ENCODE measurements at places on chromosomes 12 and 14. TPM values are rescaled to one million over a fixed set of nuclear protein-coding genes. Genes with fewer than 3 reads are reported as not detected.
A peak's percentile ranks its signal among the peaks of the same experiment; 100 is the strongest.

GRCh38 chr12:20232931-20233675, 135.2 kb upstream of the PDE3A start:
- DNase-seq, result no peak
- no peaks in the 10 kb centered on the region for H3K4me1 ChIP-seq
- no peaks in the 10 kb centered on the region for H3K27me3 ChIP-seq

DNA sequence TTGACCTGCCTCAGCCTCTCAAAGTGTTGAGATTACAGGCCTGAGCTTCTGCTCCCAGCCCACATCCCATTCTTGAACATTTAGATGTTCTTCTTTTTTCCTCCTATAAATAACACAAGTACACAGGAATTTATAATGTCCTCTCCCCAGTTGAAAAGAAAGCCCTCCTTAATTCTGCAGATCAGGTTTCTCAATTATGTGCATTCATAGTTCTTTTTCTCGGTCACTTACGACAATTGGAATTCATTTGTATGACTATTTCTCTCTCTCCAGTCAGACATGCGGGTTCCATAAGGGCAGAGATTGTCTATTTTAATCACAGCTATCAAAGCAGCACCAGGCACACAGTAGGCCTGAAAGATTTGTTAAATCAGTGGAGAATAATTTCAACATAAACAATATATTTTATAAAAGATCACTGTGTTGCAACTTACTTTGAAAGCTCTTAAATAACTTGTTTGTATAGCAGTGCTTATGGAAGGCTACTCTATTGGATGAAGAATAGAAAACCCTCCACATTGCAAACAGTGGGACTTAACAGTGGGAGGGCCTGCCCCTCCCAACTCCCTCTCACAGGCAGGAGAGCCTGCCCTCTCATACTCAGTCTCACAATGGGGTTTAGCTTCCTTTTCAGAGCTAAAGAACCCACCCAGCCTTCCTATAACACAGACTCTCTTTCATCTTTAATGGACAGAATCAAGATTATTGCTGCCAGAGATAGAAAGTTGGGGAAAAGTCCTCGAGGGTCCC, 84.1 kb upstream of the TRAF3 start:
- no peak overlapping the region for H3K4me3 ChIP-seq
- H3K27ac ChIP-seq, result no peak overlapping the region
- DNase-seq, result no peak
- no peaks in the 10 kb centered on the region for H3K27me3 ChIP-seq

DNA sequence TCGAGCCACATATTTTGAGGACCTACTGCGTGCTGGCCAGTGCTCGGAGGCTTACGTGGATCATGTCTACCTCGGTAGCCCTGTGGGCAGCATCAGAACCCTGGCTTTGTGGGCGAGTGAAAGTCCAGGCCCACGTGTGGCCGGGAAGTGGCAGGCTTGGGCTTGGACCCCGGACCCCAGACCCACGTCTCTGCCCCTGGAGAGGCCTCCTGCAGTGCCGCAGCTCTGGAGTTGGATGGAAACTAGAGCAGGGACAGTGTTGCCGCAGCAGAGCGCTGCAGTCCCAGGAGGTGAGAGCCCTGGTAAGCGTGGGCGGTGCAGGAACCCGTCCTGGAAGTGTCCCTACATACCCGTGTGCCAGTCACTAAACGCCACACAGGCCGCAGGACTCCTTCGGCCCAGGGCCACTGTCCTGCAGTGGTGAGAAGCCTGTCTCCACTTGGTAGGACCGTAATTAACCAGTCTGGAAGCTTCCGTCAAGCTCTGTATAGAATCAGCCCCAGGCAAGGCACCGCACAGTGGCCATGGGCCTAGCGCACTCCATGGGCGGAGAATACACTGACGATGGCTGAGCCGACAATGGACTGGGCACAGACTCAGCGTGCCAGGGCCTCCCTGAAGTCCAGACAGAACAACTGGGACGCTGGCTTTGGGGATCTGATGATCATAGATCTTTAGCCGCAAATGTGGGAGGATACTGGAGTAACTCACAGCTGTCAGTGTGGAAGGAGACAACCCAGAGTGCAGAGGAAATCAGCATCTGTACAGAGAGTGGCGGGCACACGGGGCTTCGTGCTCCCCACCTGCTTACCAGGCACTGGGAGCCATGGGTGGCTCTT, 219.5 kb downstream of the KIF26A start:
- no peaks in the 10 kb centered on the region for H3K36me3 ChIP-seq
- H3K4me3 ChIP-seq, result no peak overlapping the region
- no peaks in the 10 kb centered on the region for H3K27me3 ChIP-seq
- no peak for DNase-seq
- no peaks in the 10 kb centered on the region for H3K4me1 ChIP-seq

DNA sequence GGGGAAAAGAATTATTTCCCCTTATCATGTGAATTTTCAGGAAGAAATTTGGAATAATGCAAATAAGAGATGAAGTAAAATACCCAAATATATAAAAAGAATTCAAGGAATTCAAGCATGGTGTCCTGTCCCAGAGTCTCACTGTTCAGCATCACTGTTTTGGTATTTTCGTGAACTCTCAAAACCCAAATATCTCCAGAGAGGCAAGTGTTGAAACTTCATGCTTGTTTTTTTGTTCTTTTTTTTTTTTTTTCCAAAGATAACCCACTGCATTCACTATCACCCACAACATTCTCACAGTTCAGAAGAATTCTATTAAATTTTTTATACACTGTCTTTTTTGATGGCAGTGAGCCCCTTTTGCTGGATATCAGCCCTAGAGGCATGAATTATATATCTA, 354.9 kb downstream of the DIO2 start:
- no peak for DNase-seq
- H3K27ac ChIP-seq, result no peak overlapping the region
- H3K4me3 ChIP-seq, result no peak overlapping the region
- no peaks in the 10 kb centered on the region for H3K4me1 ChIP-seq
- no peaks in the 10 kb centered on the region for H3K36me3 ChIP-seq

The C1S gene
- polyA plus RNA-seq, result 6.0 TPM

The ZFP36L1 gene
- 142 TPM for polyA plus RNA-seq

- no peak for DNase-seq
- H3K27ac ChIP-seq, result peak overlapping the region; percentile 59
- H3K4me1 ChIP-seq, result peaks cover 32% of the 10 kb centered on the region
- H3K36me3 ChIP-seq, result no peaks in the 10 kb centered on the region
These were observed 2.1 kb downstream of the CHST11 start for GRCh38 chr12:104458694-104459367.

- H3K4me3 ChIP-seq, result no peak overlapping the region
- no peaks in the 10 kb centered on the region for H3K27me3 ChIP-seq
- H3K27ac ChIP-seq, result no peak overlapping the region
- H3K4me1 ChIP-seq, result no peaks in the 10 kb centered on the region
- no peaks in the 10 kb centered on the region for H3K36me3 ChIP-seq
- DNase-seq, result no peak
These were observed 789.4 kb upstream of the TBX3 start for GRCh38 chr12:115473257-115473956.

DNA sequence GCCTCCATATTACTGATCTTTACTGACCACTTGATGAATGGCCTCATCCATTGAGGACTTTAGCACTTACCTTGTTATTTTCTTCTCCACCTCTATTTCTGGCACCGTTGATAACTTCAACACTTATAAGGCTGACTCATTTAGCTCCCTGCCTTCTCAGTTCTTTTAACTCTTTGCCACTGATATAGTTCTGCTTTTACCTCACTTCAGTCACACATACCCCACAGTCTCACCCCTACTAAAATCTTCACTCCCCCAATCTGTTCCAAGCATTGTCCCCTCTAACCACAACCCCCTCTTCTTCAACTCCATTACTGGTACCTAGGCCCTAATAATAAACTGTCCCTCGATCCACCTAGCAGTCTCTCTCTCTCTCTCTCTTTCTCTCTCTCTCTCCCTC, 141.0 kb downstream of the PAH start:
- H3K4me3 ChIP-seq, result no peak overlapping the region
- DNase-seq, result no peak
- H3K4me1 ChIP-seq, result no peaks in the 10 kb centered on the region
- no peaks in the 10 kb centered on the region for H3K27me3 ChIP-seq
- H3K36me3 ChIP-seq, result no peaks in the 10 kb centered on the region

- H3K36me3 ChIP-seq, result no peaks in the 10 kb centered on the region
- H3K27me3 ChIP-seq, result no peaks in the 10 kb centered on the region
- H3K4me1 ChIP-seq, result peaks cover 39% of the 10 kb centered on the region
- no peak overlapping the region for H3K27ac ChIP-seq
- H3K4me3 ChIP-seq, result no peak overlapping the region
These were observed 54.6 kb upstream of the PTGR2 start for GRCh38 chr14:73796893-73797542.

- no peaks in the 10 kb centered on the region for H3K36me3 ChIP-seq
- DNase-seq, result no peak
- H3K4me1 ChIP-seq, result no peaks in the 10 kb centered on the region
These were observed 47.1 kb downstream of the PLXNC1 start for GRCh38 chr12:94195483-94195882.

The CHGA gene
- 0.08 TPM for polyA plus RNA-seq

DNA sequence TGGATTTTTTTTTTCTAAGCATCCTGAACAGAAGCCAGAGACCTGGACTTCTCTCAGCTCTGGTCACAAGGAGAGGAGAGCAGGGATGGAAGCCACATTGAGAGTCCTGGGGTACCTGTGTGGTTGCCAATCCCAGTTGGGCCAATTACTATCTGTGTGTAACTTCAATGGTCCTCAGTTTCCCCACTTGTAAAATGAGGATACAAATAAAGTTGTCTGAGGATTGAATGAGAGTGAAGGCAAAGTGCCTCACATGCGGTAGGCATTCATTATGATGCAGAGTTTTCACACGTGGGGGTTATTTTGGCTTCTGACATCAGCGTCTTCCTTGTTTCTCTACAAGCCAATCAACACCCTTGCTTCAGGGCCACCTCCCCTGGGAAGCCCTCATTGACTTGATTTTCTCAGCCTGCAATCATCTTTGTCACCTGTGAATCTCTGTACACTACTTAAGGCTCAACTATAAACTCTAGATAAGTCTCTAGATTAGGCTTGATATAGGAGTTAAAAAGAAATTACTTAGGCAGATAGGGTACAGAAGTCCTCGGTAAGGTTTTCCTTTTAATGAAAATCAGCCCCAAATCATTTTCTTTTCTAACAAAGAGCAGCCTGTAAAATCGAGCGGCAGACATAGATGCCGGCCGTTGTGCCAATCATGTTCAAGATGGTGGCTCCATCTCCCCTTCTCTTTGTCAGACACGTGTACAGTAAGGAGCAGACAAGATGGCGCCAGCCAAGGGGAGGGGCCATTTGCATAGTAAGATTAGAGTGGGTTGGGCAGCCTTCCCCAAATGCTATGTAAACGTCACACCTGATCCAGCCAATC, 37.8 kb upstream of the FICD start:
- DNase-seq, result no peak
- no peak overlapping the region for H3K27ac ChIP-seq
